CD4-positive, alpha-beta T cell (primary cell): ENCODE measurements at places on chromosomes 1 and 21. TPM values are rescaled to one million over a fixed set of nuclear protein-coding genes. Genes with fewer than 3 reads are reported as not detected.

WNT2B gene
- 0.67 TPM for total RNA-seq

B4GALT2 gene
- 0.22 TPM for total RNA-seq

DNA sequence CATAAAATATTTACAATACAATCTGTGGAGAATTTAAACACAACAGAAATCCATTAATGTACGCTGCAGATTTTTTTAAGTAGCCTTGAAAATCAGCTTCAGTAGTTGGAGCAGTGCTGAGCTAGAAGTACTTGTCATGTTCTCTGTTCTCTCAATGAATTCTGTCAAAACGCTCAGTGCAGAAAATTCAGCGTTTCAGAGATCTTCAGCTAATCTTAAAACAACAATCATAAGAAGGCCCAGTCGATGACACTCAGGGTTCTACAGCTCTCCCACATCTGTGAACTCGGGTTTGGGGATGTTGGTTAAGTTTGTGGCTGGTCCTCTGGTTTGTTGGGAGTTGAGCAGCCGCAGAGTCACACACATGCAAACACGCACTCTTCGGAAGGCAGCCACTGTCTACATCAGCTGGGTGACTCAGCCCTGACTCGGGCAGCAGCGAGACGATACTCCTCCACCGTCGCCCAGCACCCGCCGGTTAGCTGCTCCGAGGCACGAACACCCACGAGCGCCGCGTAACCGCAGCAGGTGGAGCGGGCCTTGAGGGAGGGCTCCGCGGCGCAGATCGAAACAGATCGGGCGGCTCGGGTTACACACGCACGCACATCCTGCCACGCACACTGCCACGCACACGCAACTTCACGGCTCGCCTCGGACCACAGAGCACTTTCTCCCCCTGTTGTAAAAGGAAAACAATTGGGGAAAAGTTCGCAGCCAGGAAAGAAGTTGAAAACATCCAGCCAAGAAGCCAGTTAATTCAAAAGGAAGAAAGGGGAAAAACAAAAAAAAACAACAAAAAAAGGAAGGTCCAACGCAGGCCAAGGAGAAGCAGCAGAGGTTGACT is 161.2 kb downstream of the RUNX1 start:
- peaks cover 8% of the 10 kb centered on the region for H3K36me3 ChIP-seq
- no peaks in the 10 kb centered on the region for H3K27me3 ChIP-seq
- peak; percentile 75 for DNase-seq
- peaks cover 43% of the 10 kb centered on the region for H3K4me1 ChIP-seq
- H3K4me3 ChIP-seq, result peak overlapping the region; percentile 66
- H3K27ac ChIP-seq, result peak overlapping the region; percentile 78

DNA sequence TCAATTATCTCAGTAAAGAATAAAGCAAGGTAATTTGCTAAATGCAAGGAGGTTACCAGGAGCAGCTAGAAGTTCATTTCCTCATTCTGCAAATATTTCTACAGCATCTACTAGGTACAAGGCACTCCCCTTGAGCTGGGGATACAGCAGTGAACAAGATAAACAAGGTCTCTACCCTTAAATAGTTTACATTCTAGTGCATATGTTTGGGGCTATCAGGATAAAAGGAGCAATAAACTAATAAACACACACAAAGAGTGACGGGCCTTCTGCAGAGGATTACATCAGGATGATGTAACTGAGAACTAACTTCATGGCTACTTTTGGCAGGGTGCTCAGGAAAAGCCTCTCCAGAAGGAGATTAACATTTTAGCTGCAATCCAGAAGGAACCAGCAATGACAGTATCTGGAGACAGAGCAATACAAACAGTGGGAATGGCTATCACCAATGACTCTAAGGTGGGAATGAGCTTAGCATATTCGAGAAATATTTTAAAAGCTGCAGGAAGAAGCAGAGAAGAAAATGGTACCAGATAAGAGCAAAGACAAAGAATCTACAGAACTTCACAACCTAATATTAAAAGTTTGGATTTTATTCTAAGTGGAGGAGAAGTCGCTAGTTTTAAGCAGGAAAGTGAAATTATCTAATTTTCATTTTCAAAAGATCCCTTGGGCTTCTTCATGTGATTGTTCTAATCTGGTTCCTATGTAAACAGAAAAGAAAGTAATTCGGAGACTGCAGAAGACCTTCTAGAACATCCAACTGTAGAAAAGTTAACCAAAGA is 25.8 kb downstream of the TP53BP2 start:
- no peak for DNase-seq
- H3K27ac ChIP-seq, result no peak overlapping the region
- peaks cover 14% of the 10 kb centered on the region for H3K36me3 ChIP-seq
- no peaks in the 10 kb centered on the region for H3K27me3 ChIP-seq
- H3K4me1 ChIP-seq, result peaks cover 3% of the 10 kb centered on the region
- H3K4me3 ChIP-seq, result no peak overlapping the region

GRCh38 chr1:223323491-223324484 is 40.2 kb downstream of the SUSD4 start:
- H3K27me3 ChIP-seq, result no peaks in the 10 kb centered on the region
- H3K27ac ChIP-seq, result no peak overlapping the region
- peaks cover 19% of the 10 kb centered on the region for H3K4me1 ChIP-seq
- H3K36me3 ChIP-seq, result no peaks in the 10 kb centered on the region

RWDD3 gene
- 14.3 TPM for total RNA-seq

GRCh38 chr21:32132881-32133280 is 146.0 kb downstream of the MIS18A start:
- no peaks in the 10 kb centered on the region for H3K4me1 ChIP-seq
- no peak overlapping the region for H3K27ac ChIP-seq
- DNase-seq, result no peak

DNA sequence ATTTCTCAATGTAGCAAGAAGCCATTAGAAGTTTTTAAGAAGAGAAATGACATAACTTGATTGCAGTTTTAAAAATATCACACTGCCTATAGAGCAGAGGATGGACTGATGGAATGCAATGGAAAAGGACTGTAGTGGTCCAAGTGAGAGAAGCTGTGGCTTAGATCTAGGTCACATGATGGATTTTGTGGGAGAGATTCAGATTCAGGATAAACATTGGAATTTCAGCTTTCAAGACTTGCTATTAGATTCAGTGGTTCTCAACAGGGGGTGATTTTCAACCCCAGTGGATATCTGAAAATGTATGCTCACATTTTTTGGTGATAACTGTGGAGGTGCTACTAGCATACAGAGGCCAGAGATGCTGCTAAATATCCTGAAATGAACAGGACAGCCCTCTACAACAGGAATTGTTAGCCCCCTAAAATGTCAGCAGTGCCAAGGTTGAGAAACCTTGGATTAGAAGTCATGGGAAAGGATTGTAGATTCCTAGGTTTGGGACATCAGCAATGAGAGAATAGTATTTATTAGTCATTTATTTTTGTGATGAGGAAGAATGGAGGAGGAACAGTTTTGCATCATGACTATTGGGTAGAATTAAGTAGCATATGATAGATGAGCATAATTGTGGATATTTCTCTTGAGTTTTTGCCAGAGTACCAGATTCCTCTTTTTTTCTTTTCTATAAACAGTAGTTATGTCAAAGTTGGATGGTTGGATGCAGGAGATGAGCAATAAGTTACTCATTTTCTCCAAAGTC is 30.1 kb upstream of the KCNK2 start:
- no peak overlapping the region for H3K4me3 ChIP-seq
- no peaks in the 10 kb centered on the region for H3K27me3 ChIP-seq
- no peak for DNase-seq

OR2G6 gene
- total RNA-seq, result not detected

TRIM67 gene
- not detected for total RNA-seq

LAD1 gene
- not detected for total RNA-seq
